ENCODE measurements at places on chromosomes 3 and 15.

- DNase-seq = no peak
These were observed 596.0 kb downstream of the NTRK3 start for GRCh38 chr15:87660251-87661129.

GRCh38 chr3:26353097-26353496, 269.5 kb upstream of the LRRC3B start:
- DNase-seq = no peak

- DNase-seq = peak; percentile 49
These were observed 719 bp upstream of the SRPRB start for GRCh38 chr3:133804896-133805295.

GRCh38 chr3:187497052-187497451, 128.9 kb downstream of the RTP4 start:
- DNase-seq = no peak

DNA sequence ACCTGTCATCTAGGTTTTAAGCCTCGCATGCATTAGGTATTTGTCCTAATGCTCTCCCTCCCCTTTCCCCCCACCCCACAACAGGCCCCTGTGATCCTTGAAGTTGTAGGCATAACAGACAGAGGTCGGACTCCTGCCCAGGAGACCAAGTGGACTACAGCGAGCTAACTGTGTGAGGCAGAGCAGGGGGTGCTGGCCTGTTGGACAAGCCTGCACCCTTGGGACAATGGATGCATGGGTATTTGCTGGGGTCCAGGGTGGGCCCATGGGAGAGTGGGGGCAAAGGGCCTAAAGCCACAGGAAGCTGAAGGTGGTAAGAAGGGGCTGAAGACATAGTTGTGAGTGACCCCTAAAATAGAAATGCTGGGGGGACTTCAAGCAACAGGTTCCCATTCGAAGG, 2.5 kb downstream of the PLCB2 start:
- no peak for DNase-seq

DNA sequence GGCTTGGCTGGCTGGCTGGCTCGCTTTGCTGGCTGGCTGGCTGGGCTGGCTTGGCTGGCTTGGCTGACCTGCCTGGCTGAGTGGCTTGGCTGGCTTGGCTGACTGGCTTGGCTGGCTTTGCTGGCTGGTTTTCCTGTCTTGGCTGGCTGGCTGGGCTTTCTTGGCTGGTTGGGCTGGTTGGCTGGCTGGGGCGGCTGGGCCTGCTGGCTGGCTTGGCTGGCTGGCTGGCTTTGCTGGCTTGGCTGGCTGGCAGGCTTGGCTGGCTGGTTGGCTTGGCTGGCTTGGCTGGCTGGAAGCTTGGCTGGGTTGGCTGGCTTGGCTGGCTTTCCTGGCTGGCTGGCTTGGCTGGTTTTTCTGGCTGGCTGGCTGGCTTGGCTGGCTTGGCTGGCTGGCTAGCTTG, 435.6 kb downstream of the GOLGA6L6 start:
- DNase-seq = no peak
